SK-N-SH treated with all-trans-retinoic acid at 6 μM for 48 hours (cell line): ENCODE measurements at places on chromosomes 4 and X.

- ATAC-seq: no peak
These were observed 800.2 kb upstream of the FTHL17 start for GRCh38 chrX:31872007-31872406.

GRCh38 chrX:155028877-155029291 is 2.2 kb downstream of the FUNDC2 start:
- ATAC-seq: no peak

GRCh38 chr4:124936427-124936826 is 223.9 kb upstream of the ANKRD50 start:
- ATAC-seq: peak; percentile 27; the same call in 1 of the 3 replicates

GRCh38 chr4:163505374-163505773 is 10.9 kb downstream of the TMA16 start:
- no peak for ATAC-seq

DNA sequence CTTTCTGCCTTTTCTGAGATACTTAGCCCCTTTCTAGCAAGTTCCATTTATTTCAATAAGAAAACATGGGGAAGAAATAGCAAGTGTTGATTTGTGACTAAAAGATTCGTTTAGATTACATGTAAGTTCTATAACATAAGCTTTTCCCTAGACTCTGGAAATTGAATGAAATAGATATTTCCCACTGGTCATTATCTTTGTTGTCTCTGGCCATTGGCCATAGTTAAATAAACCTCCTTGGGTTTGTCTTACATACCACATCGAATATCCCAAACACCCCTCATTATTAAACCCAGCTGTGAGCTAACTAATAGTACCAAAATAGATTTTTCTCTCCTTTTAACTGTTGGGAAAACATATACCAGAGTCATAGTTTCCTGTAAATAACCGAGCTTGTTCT is 534.8 kb downstream of the IQCM start:
- ATAC-seq: no peak

GRCh38 chrX:31981546-31982062 is 909.8 kb upstream of the FTHL17 start:
- no peak for ATAC-seq

DNA sequence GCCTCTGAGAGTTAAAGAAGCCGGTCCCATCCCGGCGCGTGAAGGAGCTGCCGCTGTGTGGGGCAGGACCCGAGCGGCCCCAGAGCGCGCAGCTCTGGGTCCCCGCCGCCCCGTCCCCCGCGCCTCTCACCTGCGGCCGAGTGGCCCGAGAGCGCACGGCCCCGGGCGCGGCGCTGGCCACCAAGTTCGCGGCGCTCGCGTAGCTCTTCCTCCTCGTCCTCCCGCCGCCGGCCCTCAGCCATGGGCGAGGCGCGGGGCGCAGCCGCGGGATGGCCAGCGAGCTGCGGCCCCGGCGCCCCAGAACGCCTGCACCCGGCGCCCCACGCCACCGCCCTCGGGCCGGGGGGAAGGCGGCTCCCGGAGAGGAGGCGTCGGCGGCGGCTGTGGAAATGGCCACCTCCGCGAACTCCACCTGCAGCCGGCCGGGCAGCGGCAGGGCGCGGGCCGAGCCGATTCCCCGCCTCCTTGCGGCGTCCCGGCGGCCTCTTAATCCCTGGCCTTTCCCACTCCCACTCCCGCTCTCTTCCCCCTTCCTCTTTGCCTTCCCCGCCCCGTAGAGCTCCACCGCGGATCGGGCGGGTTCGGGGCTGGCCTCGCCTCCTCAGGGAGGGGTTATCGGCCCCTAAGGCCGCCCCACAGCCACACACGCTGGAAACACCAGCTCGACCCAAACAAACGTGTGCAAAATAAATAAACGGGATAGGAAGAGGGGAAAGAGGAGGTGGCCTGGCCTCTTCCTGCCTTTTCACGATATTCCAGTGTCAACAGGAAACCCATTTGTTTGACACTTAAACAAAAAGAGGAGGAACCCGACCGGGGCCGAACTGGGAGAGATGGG is at the start of gene SH3D19:
TSS of gene SH3D19 (minus strand) at position 495 of the 838 bp plus-strand sequence. CDS start at position 242, 253 bp downstream.
- peak; percentile 93 for ATAC-seq

GRCh38 chr4:20480165-20480947 is 219.9 kb upstream of the PACRGL start:
- ATAC-seq: peak; percentile 35; the same call in 2 of the 3 replicates

DNA sequence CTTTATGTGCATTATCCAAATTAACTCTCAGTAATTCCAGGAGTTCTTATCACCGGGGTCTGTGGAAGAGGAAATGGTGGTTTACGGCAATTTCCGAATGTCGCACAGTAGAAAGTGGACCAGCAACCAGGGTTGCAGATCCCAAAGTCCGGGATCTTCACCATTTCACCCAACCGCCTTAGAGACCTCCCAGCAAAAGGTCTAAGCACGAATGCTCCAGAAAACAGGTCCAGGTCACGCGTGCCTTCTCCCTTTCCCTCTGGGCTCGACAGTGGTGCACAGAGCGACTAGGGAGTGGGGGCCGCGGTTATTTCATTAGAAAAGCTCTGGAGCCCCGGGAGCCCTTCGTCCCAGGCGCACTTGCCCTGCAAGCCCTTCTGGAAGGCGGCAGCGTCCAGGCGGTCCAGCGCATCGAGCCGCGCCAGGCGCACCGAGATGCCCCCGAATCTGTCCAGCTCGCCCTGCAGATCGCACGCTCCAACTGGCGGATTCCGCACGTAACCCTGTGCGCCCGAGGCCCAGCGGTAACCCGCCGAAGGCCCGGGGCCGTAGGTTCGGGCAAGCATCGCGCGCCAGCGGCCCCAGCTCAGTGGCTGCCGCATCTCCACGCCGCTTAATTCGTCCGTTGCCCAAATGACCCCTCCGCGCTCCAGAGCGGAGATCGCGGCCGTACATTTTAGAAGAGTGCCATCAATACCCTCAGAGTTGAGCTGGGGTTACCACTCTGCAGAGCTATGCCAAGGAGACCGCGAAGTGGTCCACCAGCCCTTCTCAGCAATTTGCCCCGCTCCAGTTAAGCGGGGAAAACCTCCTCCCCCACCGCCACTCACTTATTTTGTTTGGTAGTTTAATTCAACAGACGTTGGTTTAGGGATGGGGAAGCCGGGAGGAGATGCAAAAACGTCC is at the start of gene NUDT6:
TSS of gene NUDT6 (minus strand) at position 627 of the 906 bp plus-strand sequence. CDS start at position 602, 25 bp downstream.
- ATAC-seq: peak; percentile 88

- ATAC-seq: no peak
These were observed 279.0 kb upstream of the VCX3A start for GRCh38 chrX:6813836-6814370.

GRCh38 chr4:119477412-119478053 is 151.1 kb downstream of the PDE5A start:
- no peak for ATAC-seq

GRCh38 chrX:68440442-68440841 is 7.1 kb upstream of the OPHN1 start:
- no peak; the same call in 2 of the 3 replicates for ATAC-seq

- no peak for ATAC-seq
These were observed 18.0 kb downstream of the PNMA6F start for GRCh38 chrX:153303276-153304262.

DNA sequence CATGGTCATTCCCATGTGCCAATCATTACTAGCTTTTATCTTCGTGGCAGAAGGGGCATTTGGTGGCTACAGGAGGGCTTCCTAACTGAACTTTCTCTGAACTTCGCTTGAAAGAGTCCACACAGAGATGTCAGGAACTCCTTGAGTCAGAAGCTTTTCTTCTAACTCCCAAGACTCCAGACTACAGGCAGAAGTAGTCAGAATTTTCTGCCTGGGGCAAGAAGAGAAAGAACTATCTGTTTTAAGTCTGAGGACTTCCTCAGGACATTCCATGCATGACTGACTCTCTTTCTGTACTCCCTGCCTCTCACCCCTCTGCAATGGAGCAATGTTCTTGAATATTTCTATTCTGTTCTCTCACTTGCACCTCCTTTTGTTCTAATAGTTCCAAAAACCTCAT is 170.5 kb upstream of the TBC1D9 start:
- 0 out of 3 replicates have a peak, but pooled peaks have one; percentile 26 for ATAC-seq

DNA sequence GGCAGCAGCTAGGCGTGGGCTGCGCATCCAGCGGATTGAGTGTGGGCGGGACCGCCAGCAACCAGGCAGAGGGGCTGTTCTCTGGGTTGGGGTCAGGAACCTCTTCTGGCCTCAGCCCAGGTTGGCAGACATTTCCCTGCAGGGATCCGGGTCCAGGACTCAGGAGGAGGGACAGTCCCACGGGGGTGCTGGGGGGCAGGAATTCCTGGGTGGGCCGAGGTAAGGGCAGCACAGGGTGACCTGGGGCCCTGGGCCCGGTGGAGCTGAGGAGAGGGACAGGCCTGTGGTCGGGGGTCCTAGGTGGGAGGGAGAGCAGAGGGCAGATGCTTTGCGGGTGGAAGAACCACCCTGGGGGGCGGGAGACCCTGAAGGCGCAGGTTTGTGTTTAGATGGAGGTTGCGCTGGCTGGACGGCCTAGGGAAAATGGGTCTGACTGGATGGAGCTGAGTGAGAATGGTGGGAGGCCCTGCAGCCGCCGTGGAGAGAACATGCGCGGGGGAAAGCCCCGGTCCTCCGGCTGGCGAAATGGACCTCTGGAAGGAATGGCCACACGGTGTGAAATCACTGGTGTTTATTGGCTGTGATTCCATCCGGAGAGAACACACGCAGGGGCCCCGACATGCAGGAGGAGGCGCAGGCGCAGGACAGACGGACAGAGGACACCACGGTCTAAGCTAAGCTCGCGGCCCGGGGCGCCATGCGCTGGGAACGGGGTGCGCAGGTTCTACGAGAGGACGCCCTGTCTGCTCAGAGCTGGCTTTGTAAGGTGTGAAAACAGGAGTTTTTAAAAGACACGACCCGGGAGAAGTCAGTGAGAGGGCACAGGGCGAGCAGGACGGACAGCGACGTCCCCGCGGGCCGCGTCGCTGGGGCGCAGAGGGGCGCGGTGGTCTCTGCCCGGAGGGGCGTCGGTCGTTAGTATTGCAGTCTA is 41.3 kb downstream of the CPLX1 start:
- ATAC-seq: no peak

GRCh38 chr4:7828011-7828720 is 111.5 kb downstream of the AFAP1 start:
- peak; percentile 90 for ATAC-seq

DNA sequence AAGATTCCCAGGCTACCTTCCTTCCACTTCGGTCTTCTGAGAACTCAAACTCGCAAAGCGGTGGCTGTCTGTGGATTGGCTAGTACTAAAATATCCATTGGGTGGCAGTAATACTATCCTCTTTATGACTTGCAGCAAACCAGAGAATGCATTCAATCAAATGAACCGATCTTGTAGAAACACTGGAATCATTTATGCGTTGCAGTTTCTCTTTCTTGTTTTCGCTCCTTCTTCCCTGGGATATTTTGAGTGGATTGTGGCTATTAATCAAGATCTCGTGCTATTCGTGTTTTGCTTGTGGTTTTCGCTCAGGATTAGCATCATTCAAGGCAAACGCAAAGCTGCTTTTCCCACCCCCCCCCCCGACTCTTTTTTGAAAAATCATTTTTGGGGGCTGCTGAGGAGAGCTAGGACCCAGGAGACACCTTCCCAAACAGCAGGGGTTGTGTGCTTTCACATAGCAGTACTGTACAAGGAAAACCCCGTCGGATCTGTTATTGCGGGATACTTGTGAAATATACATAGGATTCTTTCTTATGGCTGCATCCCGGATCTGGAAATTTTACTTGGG is at the start of gene IL1RAPL1:
TSS of gene IL1RAPL1 (plus strand) at position 466 of the 571 bp plus-strand sequence.
- ATAC-seq: peak; percentile 96

- peak; percentile 26 for ATAC-seq
These were observed 6.0 kb upstream of the WFS1 start for GRCh38 chr4:6263526-6264224.

DNA sequence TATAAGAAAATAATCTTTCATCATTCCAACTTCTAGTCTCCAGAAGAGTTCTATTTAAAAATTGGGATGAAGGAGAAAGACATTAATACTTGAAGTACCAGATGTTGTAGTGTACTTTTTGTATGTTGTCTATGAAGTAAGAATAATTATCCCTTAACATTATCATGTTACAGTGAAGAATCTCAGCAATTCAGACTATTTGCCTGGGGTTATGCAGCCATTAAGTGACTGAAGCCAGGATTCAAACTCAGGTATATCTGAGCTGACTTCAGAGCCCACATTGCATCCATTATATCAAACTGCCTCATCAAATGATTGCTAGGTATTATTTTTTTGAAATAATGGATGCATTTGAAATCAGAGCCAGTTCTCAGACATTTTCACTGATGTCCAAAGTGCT is 76.1 kb upstream of the FHDC1 start:
- ATAC-seq: 0 out of 3 replicates have a peak, but pooled peaks have one; percentile 46

DNA sequence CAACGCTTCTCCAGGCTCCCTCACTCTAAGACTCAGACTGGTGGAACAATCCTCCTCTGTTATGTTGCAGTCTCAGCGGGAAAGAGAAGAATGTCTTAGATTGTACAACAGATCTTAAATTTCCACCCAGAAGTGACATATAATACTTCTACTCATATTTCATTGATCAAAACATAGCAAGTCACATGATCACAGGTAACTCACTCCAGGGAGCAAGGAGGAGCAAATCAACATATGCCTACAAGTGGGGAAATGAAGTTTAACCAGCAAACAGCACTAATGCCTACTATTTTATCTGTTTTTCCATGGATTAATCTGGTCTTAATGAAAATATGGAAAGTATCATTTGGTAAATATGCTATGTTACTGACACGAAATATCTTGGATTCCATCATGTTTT is 819.8 kb downstream of the CCSER1 start:
- ATAC-seq: no peak

DNA sequence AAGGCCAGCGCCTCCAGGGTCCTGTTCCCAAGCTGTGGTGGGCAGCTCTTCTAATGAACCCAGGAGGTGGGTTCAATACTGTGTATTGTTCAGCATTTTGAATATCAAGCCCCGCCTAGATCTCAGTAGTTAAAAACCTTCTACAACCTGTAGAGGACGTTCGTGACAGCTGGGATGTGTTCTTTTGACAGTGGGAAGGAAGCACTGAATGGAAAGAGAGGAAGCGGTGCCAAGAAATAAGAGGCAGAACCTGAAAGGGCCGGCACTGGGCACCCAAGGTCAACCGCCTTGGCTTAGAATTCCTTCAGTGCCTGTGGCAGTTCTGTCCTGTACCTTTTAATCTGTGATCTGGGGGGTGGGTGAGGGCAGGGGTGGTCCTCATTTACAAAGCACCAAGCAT is 73.1 kb downstream of the CC2D2A start:
- no peak for ATAC-seq

- ATAC-seq: peak; percentile 92
These were observed 40.5 kb downstream of the ANXA5 start for GRCh38 chr4:121656269-121656641.

DNA sequence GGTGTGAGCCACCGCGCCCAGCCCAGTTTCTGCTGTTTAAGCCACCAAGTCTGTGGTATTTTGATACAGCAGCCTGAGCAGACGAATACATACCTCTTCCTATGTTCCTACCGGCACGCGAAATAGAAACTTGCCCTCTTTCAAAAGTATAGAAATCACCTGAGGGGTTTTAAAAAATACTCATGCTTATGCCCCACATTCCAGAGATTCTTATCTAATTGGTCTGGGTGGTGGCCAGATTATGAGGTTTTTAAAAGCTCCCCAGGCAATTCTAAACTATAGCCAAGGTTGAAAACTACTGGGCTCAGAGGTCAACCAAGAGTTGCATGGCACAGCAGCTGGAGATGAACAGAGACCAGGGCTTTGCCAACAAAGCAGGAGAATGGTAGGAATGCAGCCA is 24.9 kb upstream of the HUWE1 start:
- ATAC-seq: no peak

GRCh38 chrX:154123241-154124219 is 20.5 kb upstream of the OPN1LW start:
- ATAC-seq: no peak

- no peak for ATAC-seq
These were observed 124.2 kb upstream of the NRK start for GRCh38 chrX:105697984-105698781.
